Epithelial cell of prostate (primary cell): ENCODE measurements at places on chromosomes 11 and 22.

GRCh38 chr11:1691878-1692707 is 4.9 kb upstream of the KRTAP5-6 start:
- no peak for DNase-seq

DNA sequence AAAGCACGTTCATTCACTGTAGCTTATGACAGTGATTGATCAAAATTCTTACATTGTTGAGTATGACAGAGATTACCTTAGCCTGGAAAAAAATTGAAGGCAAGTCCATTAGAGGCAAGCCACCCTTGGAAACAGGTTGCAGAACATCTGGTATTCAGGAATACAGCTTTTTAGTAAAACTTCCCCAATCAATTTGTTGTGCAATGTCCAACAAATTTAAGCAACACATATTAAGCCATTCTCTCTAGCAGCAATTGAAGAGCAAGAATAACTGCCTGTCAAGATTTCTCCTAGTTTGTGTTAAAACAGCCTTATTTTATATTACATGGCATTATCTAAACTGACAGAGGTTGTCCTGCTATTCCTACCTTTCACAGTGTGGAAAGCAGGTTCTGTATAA is 37.0 kb downstream of the BCL2L13 start:
- no peak for DNase-seq

- DNase-seq, result no peak
Observed at GRCh38 chr11:93983542-93984195, 37.5 kb upstream of the HEPHL1 start.

DNA sequence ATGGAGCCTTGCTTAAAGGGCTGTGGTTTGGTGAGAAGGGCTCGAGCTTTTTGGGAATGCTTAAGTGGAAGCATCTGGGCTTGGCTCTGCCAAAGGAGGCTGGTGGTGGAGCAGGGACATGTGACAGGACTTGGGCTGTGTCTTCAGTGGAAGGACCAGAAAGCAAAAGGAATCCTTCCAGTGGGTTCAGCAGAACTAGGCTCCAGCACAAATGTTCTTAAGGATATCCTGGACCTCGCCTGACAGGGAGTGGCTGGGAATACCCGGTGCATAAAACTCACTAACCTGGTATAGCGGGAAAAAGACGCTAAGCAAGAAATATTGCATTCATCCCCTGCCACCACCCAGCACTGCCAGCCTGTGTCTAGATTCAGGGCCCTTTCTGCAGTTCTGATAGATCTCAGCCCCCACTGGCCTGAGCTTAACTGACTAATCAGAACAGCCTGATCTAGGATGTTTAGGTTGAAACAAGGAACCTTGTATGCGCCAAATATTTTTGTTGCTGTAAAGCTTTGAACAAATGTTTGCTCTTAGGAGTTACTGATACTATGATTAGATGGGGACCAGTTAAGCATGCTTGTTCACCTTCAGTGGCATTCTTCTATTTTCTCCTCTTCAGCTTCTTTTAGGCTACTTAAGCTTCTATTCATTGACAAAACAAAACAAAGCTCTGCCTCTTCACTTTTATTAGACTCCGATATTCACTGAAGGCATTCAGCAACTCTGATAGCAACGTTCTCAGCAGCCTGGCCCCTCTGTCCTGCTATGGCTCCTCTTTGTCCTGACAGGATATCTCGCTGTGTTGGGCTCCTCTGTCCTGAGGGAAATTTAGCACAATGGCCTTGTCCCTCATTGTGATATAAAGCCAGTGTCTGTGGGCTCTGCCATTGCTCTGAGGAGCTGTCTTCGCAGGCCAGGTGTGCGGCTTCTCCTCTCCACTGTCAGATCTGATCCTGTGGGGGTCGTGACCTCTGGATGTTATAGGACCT is 25.0 kb downstream of the PPFIBP2 start:
- DNase-seq, result peak; percentile 10

DNA sequence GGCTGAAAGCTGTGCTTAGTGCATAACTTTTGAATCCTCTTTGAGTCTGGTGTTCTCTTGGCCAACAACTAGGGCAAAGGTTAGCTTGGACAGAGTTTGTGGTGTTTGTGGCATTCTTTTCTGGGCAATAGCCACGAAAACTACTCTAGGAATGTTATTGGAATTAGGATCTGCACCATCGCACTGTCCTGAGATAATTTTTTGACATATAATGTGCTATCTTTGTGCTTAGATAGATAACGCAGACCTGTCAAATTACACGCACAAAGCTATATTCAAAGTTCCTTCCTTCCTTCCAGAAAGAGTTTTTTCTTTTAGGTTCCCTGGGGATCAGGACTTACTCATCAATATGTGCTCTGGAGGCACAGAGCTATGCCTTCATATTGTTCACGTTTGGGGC is 166.8 kb upstream of the MTMR2 start:
- no peak for DNase-seq
